ENCODE measurements at places on chromosomes 5 and 9.

GRCh38 chr5:134345996-134346395 is 21.0 kb downstream of the CDKL3 start:
- H3K27me3 ChIP-seq = no peaks in the 10 kb centered on the region
- H3K4me1 ChIP-seq = no peaks in the 10 kb centered on the region
- DNase-seq = no peak

GRCh38 chr5:177312649-177313181 is 1.0 kb upstream of the MXD3 start:
- H3K27ac ChIP-seq = no peak overlapping the region
- DNase-seq = peak; percentile 42
- peaks cover 4% of the 10 kb centered on the region for H3K36me3 ChIP-seq
- H3K4me1 ChIP-seq = peaks cover 12% of the 10 kb centered on the region

DNA sequence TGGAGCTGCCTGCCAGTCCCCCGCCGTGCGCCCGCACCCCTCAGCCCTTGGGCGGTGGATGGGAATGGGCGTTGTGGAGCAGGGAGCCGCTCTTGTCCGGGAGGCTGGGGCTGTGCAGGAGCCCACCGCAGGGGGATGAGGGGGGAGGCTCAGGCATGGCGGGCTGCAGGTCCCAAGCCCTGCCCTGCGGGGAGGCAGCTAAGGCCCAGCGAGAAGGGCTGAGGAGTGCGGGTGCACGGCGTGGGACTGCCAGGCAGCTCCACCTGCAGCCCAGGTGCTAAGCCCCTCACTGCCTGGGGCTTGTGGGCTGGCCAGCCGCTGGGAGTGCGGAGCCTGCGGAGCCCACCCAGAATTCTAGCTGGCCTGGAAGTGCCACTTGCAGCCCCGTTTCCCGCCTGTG is 991.7 kb upstream of the ARRDC3 start:
- H3K4me1 ChIP-seq = no peaks in the 10 kb centered on the region
- H3K36me3 ChIP-seq = no peaks in the 10 kb centered on the region

DNA sequence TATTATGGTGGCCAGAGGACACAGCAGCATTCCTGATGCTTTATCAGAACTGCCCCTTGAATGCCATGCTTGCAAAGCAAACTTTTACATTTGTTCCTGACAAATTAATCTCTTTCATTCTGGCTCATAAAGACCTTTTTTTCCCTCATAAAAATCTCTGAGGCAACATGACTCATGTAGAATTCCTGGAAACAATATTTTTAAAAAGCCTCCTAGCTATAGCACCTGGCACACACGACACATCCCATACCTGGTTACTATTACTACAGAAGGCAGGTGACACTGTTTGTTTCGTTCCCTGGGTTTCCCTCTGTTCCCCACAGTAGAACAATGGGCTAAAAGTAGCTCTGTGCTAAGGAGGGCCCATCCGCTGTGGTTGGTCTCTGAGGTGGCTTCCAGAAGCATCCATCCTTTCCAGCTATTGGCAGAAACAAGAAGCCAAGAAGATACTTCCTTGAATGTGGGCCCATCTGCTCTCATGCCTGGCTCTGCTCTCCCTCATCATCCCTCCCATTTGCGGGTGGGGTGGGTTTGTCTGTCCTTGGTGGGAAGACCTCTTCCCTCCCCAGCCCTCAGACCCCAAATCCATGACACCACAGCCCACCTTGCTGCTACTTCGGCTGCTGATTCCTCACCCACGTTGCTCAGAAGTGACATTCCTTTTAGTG is 59.1 kb downstream of the GALNT12 start:
- H3K36me3 ChIP-seq = no peaks in the 10 kb centered on the region
- no peak overlapping the region for H3K27ac ChIP-seq
- no peak overlapping the region for H3K4me3 ChIP-seq
- no peaks in the 10 kb centered on the region for H3K27me3 ChIP-seq
- no peak for DNase-seq
- H3K4me1 ChIP-seq = no peaks in the 10 kb centered on the region

GRCh38 chr5:136528481-136529030 is 163.2 kb upstream of the TRPC7 start:
- no peak for DNase-seq
- H3K36me3 ChIP-seq = no peaks in the 10 kb centered on the region
- no peak overlapping the region for H3K4me3 ChIP-seq
- H3K4me1 ChIP-seq = no peaks in the 10 kb centered on the region
- no peaks in the 10 kb centered on the region for H3K27me3 ChIP-seq

DNA sequence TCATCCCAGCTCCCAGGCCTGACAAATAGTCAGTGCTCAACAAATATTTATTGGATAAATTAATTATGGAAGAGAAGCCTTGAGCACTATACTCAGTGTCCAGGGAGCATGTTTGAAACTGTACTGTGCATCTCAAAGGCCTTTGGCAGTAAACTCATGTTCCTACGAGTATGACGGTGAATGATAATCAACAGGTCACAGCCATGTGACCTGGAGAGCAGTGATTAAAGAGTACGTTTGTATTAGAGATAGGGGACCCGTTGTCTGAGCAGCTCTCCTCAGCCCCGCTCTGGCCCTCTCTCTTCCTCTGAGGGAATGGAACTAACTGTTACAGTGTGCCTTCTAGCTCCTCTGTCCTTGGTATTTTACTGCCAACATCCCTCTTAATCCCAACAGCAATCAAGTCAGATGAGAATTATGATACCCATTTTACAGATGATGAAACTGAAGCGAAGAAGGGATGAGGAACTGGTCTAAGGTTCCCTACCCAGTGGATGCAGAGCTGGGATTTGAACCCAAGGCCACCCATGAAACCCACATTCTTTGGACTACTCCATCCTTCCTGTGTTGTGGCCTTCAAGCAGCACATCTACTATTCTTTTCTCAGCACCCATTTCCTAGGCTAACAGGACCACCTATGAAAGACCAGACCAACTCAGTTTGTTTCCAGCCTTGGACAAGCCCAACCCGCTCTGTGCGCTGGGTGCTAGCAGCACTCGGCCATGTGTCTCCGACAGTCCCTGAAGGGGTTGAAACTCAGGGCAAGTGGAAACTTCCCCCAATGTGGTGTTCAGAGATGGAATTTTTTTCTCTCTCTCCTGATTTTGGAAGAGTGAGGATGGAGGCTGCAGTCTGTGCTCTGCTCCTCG is 34.9 kb downstream of the SPRY4 start:
- H3K27ac ChIP-seq = no peak overlapping the region
- peaks cover 18% of the 10 kb centered on the region for H3K4me1 ChIP-seq
- H3K36me3 ChIP-seq = no peaks in the 10 kb centered on the region
- H3K4me3 ChIP-seq = no peak overlapping the region
- DNase-seq = peak; percentile 24

GRCh38 chr9:110156902-110157301 is 51.1 kb downstream of the C9orf152 start:
- H3K4me1 ChIP-seq = peaks cover 7% of the 10 kb centered on the region
- DNase-seq = no peak

DNA sequence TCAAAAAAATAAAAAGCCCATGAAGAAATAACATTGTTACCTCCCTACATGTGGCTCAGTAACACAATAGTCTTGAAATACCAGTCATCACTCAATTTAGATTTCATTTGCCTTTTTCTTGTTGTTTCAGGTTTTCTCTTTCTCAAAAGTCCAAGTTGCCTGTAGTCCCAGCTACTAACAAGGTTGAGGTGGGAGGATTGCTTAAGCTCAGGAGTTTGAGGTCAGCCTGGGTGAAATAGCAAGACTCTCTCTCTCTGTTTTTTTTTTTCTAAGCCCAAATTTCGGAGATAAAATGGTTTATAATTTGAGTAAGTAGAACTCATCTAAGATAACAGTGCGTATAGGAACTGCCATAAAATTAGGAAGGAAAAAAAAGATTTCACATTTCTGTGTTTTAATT is 17.5 kb upstream of the NDUFS4 start:
- H3K4me1 ChIP-seq = no peaks in the 10 kb centered on the region
- peaks cover 2% of the 10 kb centered on the region for H3K27me3 ChIP-seq
- no peak overlapping the region for H3K27ac ChIP-seq
- no peaks in the 10 kb centered on the region for H3K36me3 ChIP-seq
- DNase-seq = no peak

GRCh38 chr9:73219985-73220626 is 68.4 kb downstream of the ANXA1 start:
- no peaks in the 10 kb centered on the region for H3K4me1 ChIP-seq
- no peak for DNase-seq
- H3K27me3 ChIP-seq = no peaks in the 10 kb centered on the region
- no peak overlapping the region for H3K27ac ChIP-seq
- no peak overlapping the region for H3K4me3 ChIP-seq

GRCh38 chr9:137733429-137733828 is 114.6 kb downstream of the EHMT1 start:
- no peak overlapping the region for H3K4me3 ChIP-seq
- DNase-seq = no peak
- H3K4me1 ChIP-seq = no peaks in the 10 kb centered on the region

GRCh38 chr5:29277642-29278041 is 1915.8 kb upstream of the CDH6 start:
- no peak for DNase-seq
- H3K36me3 ChIP-seq = no peaks in the 10 kb centered on the region
- H3K4me3 ChIP-seq = no peak overlapping the region

- no peaks in the 10 kb centered on the region for H3K36me3 ChIP-seq
- H3K4me3 ChIP-seq = no peak overlapping the region
- H3K4me1 ChIP-seq = peaks cover 7% of the 10 kb centered on the region
- no peak for DNase-seq
These were observed 108.9 kb upstream of the CHD1 start for GRCh38 chr5:99037668-99038067.

DNA sequence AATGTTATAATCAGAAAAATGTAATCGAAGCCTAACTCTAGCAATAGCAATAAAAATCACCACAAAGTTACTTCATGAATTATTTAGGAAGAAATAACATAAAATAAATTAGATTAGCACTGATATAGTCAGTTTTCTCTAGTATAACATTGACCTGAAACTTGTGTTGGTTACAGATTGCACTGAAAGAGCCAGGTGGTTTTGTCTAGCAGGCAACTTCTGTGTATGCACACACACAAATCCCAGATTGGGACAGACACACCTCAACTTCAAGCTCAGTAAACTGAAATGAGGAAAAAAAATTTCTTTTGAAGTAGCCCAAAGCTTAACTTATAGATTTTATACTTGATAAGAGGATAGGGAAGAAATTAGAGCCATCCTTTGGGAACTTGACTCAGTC is 129.3 kb downstream of the EFNA5 start:
- H3K27ac ChIP-seq = no peak overlapping the region
- H3K36me3 ChIP-seq = no peaks in the 10 kb centered on the region
- no peak for DNase-seq
- no peak overlapping the region for H3K4me3 ChIP-seq
- no peaks in the 10 kb centered on the region for H3K27me3 ChIP-seq

DNA sequence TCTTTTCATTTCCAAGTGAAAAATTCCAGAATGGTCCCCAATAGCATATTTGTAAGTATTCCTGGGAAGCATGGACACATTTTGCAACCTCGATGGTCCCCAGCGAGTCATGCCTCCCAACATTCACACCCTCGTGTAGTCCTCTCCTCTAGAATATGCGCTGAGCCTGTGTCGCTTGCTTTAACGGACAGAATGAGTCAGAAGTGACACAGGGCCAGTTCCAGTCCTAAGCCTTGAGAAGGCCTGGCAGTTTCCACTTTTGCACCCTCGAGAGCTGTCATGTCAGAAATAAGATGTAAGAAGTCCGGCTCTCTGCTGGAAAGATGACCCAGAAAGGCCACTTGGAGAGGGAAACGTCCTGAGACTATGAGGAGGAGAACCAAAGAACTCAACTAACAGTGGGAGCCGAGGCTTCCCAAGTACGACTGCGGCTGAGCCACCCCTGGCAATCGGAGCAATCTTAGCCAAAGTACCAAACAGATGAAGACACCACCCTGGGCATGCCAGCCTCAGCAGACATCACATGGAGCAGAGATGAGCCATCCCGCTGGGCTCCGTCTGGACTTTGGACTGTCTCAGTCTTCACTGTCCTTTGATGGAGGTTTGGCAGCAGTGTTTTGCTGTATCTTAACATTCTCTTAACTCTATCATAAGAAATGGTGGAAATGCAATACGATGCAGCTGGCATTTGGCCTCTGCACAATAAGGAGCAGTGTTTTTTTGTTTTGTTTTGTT is 42.6 kb upstream of the GFPT2 start:
- H3K4me3 ChIP-seq = no peak overlapping the region
- no peak overlapping the region for H3K27ac ChIP-seq
- no peaks in the 10 kb centered on the region for H3K36me3 ChIP-seq
- H3K4me1 ChIP-seq = no peaks in the 10 kb centered on the region

- peak overlapping the region; percentile 94 for H3K27ac ChIP-seq
- H3K36me3 ChIP-seq = no peaks in the 10 kb centered on the region
- no peak overlapping the region for H3K4me3 ChIP-seq
- DNase-seq = no peak
- H3K27me3 ChIP-seq = no peaks in the 10 kb centered on the region
These were observed 1.6 kb downstream of the KDM4C start for GRCh38 chr9:6759185-6759977.

- DNase-seq = no peak
- no peaks in the 10 kb centered on the region for H3K36me3 ChIP-seq
- no peaks in the 10 kb centered on the region for H3K27me3 ChIP-seq
- H3K27ac ChIP-seq = no peak overlapping the region
- no peaks in the 10 kb centered on the region for H3K4me1 ChIP-seq
These were observed 296.3 kb upstream of the NMUR2 start for GRCh38 chr5:152701305-152701949.

DNA sequence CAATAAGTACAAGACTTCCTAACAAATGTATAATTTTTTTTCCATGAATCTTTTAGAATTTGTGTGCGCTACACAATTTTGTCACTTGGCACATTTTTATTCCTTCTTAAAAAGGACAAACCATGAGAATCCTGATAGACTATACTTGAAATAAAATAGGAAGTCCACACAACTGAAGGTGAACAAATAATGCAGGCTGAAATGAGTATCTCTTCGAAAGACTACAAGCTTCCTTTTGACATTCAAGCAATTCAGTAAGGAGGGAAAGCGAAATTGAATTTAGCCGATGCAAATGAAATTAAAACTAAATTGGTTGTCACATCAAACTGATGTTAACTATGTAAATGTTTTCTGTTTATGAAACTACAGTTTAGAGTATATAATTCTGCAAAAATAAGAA is 374.4 kb upstream of the CCNH start:
- no peak for DNase-seq
- no peak overlapping the region for H3K4me3 ChIP-seq
- H3K27me3 ChIP-seq = no peaks in the 10 kb centered on the region
- H3K36me3 ChIP-seq = no peaks in the 10 kb centered on the region
- no peaks in the 10 kb centered on the region for H3K4me1 ChIP-seq

- peak overlapping the region; percentile 10 for H3K4me3 ChIP-seq
- peaks cover 7% of the 10 kb centered on the region for H3K4me1 ChIP-seq
- no peaks in the 10 kb centered on the region for H3K36me3 ChIP-seq
- H3K27me3 ChIP-seq = no peaks in the 10 kb centered on the region
- DNase-seq = peak; percentile 87
These were observed 44.7 kb upstream of the NDFIP1 start for GRCh38 chr5:142063878-142064331.

- H3K4me1 ChIP-seq = no peaks in the 10 kb centered on the region
- H3K27me3 ChIP-seq = no peaks in the 10 kb centered on the region
- no peak overlapping the region for H3K4me3 ChIP-seq
- no peak overlapping the region for H3K27ac ChIP-seq
- DNase-seq = no peak
- H3K36me3 ChIP-seq = no peaks in the 10 kb centered on the region
These were observed 1505.2 kb upstream of the CDH9 start for GRCh38 chr5:28543473-28544098.

GRCh38 chr5:13606051-13606450 is 338.4 kb downstream of the DNAH5 start:
- no peaks in the 10 kb centered on the region for H3K27me3 ChIP-seq
- no peak overlapping the region for H3K27ac ChIP-seq
- DNase-seq = no peak
- no peaks in the 10 kb centered on the region for H3K4me1 ChIP-seq
- no peak overlapping the region for H3K4me3 ChIP-seq

Measured in lung (tissue), 17 donors.